ENCODE measurements at places on chromosomes 2 and 18. TPM values are rescaled to one million over a fixed set of nuclear protein-coding genes. Genes with fewer than 3 reads are reported as not detected.

SIX3 gene
- not detected for total RNA-seq

LYPD6B gene
- total RNA-seq: 0.10 TPM

GREB1L gene
- total RNA-seq: 1.0 TPM

GGCX gene
- 80.2 TPM for total RNA-seq

ABCG8 gene
- total RNA-seq: not detected

PRKAG3 gene
- 0.52 TPM for total RNA-seq

PLCD4 gene
- total RNA-seq: 2.0 TPM

BUB1 gene
- total RNA-seq: 27.0 TPM

SPDYA gene
- total RNA-seq: 0.91 TPM

REG1B gene
- total RNA-seq: not detected

PTPRN gene
- total RNA-seq: 23.5 TPM

DHRS9 gene
- 2.7 TPM for total RNA-seq

POTEC gene
- total RNA-seq: under 0.01 TPM

CD8B2 gene
- not detected for total RNA-seq

SMIM21 gene
- total RNA-seq: not detected

ZNG1B gene
- 27.8 TPM for total RNA-seq

HOXD12 gene
- total RNA-seq: not detected

PAX8 gene
- total RNA-seq: 1.6 TPM

COLEC11 gene
- 1.4 TPM for total RNA-seq

ABCG5 gene
- not detected for total RNA-seq

TUBA3E gene
- total RNA-seq: not detected

MC2R gene
- not detected for total RNA-seq

DAPL1 gene
- total RNA-seq: not detected

SPC25 gene
- 1.1 TPM for total RNA-seq

IL36A gene
- total RNA-seq: not detected

HDLBP gene
- 1,582 TPM for total RNA-seq

UPP2 gene
- not detected for total RNA-seq

MPP4 gene
- 6.2 TPM for total RNA-seq

CDK5R2 gene
- total RNA-seq: not detected

OTOF gene
- total RNA-seq: not detected

FAP gene
- 172 TPM for total RNA-seq

HADHA gene
- total RNA-seq: 140 TPM

SFTPB gene
- not detected for total RNA-seq
